ENCODE measurements at places on chromosomes 6 and 20.

GRCh38 chr6:37260040-37260439, 2.1 kb upstream of the TMEM217 start:
- DNase-seq: no peak

- no peak for DNase-seq
These were observed 227.4 kb downstream of the PHACTR1 start for GRCh38 chr6:12944001-12944400.

DNA sequence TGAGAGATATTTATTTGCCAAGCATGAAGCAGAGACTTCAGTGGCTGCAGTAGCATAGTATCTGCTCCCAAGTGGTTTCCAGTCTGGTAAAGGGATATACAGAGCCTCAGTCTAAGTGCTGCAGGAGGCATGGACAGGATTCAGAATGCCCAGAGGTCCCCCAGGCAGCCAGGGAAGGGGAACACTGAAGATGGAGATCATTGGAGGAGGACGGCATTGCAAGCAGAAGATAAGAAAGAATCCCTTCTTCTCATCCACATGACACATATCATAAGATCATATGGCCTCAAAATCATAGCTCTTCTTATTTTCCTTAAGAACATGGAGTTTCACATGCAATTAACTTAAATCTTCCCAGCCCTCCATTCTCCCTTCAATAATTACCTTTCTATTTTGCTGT, 136.1 kb downstream of the KCNQ5 start:
- no peak for DNase-seq

- no peak for DNase-seq
These were observed 76.4 kb downstream of the BACH2 start for GRCh38 chr6:90220273-90220672.

GRCh38 chr6:89371849-89372505, 19.5 kb upstream of the UBE2J1 start:
- DNase-seq: peak; percentile 72

DNA sequence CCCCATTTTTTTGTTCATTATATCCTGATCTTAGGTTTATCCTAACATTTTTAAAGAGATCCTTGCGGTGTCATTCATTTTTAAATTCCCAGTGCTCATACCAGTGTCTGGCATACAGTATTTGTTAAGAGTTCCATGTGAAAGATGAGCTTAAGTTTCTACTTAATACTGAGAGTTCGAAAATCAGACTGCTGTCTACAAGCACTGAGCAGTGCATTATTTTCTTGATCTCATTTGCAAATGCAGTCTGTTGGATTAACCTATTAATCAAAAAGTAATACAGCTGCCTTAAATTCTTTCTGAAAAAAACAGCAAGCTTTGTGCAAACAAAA, 663 bp downstream of the COQ3 start:
- no peak for DNase-seq
